ENCODE measurements at places on chromosomes 2 and 18. TPM values are rescaled to one million over a fixed set of nuclear protein-coding genes. Genes with fewer than 3 reads are reported as not detected.

DNA sequence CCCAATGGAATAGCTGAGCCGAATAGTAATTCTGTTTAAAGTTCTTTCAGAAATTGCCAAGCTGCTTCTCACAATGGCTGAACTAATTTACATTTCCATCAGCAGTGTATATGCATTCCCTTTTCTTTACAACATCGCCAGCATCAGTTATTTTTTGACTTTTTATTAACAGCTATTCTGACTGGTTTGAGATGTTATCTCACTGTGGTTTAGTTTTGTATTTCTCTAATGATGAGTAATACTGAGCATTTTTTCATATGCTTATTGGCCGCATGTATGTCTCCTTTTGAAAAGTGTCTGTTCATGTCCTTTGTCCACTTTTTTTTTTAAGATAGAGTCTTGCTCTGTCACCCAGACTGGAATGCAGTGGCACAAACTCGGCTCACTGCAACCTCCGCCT is 100.7 kb downstream of the C2orf74 start:
- DNase-seq: no peak

GRCh38 chr18:13464432-13465123 is 246.0 kb downstream of the LDLRAD4 start:
- DNase-seq: no peak

GRCh38 chr2:181174611-181175580 is 194.5 kb downstream of the UBE2E3 start:
- DNase-seq: no peak

DNA sequence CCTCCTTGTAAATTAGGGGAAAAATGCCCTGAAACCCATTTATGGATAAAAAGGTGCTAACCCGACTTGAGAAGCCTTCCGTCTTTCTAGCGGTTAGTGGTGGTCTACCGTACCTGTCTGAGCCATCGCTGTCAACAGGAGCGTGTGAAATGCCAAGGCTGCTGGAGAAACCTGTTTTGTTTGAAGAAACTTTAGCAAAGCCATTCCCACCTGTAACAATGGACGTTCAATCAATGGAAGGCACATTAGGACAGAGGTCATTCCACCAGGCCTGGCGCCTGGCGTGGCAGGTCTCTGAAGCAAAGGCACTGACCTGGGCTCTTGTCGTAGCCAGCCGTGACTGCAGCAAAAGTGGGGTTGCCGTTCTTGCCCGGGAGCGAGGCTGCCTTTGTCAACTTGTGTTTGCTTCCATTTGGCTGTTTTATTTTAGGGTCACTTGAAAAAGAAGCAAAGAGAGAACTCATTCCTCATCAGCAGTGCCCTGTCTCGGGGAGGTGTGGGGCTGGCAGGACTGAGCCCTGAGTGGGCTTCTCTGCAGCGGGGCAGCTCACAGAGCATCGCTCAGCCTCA is 47.2 kb downstream of the ZAP70 start:
- DNase-seq: no peak

Gene IL1R1
- total RNA-seq: 5.7 TPM

DNA sequence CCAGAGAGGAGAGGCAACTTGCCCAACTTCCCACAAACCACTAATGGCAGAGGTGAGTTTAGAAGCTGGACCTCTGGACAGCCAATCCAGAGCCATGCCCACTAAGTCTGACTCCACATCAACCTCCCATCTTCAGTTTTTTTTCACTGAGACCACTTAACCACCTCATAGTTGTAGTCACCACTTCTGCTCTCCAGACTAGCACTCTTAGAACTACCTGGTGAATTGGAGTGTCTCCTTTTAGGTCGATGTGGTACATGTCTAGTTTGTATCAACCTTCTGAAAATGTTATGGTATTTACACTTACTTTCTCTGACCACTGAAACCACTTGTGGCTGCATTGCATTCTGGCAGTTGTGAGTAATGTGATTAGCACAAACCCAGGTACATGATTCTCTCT is 743.6 kb upstream of the FANCL start:
- DNase-seq: no peak

DNA sequence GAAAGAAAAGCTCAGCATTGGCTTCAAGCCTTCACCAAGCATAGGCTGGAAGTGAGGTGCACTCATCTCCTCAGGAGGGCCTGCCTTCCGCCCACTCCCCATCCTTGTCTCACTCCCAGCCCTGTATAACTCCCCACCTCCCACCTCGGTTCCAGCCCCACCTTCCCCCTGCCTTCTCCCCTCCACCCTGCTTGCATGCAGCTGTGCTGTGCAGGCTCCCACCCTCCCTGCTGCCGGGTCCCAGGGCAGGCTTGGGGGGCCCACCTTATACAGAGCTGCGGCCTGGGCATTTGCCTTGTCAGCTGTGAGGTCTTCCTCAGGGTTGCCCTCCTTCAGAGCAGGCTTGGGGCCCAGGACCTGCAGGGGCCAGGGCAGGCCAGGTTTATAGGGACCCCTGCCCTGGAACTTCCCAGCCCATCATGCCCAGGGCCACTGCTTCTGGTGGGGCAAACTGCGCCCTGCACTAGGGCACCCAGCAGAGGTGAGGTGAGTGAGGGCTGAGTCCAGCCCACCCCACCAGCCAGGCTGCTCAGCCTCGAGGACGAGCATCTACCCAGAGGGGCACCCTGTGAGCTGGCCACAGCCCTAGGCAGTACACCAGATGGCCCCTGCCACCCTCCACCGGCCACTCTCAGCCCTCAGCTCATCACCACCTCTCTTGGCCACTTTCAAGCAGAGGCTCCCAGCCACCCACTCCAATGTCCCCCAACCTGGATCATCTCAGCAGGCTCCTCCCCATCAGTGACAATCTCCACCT is 11.6 kb downstream of the CAPG start:
- no peak for DNase-seq

GRCh38 chr2:119062179-119062578 is 96.4 kb downstream of the C1QL2 start:
- no peak for DNase-seq

GRCh38 chr18:63258749-63259566 is 60.6 kb downstream of the BCL2 start:
- no peak for DNase-seq

GRCh38 chr2:100776445-100776844 is 43.5 kb upstream of the NPAS2 start:
- DNase-seq: no peak

Gene MOCOS
- 5.7 TPM for total RNA-seq

Gene INSIG2
- 9.1 TPM for total RNA-seq

- DNase-seq: no peak
Measured at GRCh38 chr2:187232749-187233148, 215.3 kb downstream of the CALCRL start.

Gene SP100
- total RNA-seq: 34.4 TPM

GRCh38 chr18:76373297-76373696 is 121.7 kb downstream of the ZNF516 start:
- no peak for DNase-seq

Gene GNLY
- total RNA-seq: not detected

DNA sequence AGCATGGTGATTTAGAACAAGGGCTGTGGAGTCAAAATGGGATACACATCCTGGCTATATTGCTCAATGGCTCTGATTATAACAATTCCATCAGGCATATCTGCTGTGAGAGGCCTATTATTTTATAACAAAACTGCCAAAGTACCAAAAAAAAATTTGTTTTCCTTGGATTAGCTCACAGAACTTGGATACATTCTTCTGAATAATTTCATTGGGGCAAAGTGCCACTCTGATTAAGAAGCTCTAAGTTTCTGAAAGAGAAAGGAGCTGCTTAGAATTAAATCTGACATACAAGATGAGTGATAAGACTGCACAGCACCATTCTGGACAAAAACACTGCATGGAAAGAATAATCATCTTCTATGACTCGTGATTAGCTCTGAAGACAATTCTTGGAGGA is 85.7 kb downstream of the SMC6 start:
- no peak for DNase-seq

DNA sequence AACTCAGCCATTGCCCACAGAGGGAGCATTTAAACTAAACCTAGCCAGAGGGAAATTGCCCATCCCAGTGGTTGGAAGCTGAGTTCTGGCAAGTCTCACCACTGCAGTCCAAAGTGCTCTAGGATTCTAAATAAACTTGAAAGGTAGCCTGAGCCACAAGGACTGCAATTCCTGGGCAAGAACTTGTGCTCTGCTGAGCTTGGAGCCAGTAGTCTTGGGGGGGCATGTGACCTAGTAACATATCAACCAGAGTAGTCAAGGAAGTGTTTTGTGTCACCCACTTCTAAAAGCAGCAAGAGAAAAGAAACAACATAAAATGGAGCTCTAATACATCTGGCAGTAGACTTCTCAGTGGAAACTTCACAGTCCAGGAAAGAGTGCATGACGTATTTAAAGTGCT is 167.0 kb downstream of the PTH2R start:
- DNase-seq: no peak

DNA sequence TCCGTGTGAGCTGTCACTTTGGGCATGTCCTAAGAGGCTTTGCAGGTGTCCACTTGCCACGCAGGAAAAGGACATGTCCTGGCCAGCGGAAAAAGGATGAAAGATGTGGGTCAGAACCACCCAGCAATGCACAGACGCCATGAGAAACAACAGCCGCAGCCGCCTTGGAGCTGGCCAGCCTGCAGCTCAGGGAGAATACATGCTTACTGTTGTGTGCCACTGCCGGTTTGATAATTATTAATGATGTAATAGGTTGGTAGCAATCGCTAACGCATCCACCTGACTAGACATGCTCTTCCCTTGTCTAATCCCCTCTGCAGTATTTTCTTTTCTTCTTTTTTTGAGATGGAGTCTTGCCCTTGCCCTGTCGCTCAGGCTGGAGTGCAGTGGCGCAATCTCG is 221.7 kb downstream of the HAUS1 start:
- no peak for DNase-seq

- no peak for DNase-seq
Measured at GRCh38 chr2:71992036-71992435, 155.6 kb downstream of the CYP26B1 start.

Gene CD302
- total RNA-seq: 1.7 TPM

DNA sequence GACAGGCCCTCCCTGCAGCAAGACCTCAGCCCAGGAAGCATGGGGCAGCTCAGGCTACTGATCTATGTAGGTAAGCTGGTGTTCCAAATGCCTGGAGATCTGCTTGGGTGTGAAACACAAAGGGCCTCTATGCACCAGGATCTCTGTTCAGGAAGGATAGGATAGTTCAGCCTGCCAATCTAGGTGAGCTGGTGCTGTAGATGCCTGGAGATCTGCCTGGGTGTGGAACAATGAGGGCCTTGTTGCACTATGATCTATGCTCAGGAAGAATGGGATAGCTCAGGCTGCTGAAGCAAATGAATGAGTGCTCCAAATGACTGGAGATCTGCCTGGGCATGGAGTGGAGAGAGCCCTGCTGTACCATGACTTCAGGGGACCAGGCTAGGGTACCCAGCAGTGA is 48.9 kb upstream of the MYL1 start:
- DNase-seq: no peak

Gene ADI1
- total RNA-seq: 35.3 TPM

DNA sequence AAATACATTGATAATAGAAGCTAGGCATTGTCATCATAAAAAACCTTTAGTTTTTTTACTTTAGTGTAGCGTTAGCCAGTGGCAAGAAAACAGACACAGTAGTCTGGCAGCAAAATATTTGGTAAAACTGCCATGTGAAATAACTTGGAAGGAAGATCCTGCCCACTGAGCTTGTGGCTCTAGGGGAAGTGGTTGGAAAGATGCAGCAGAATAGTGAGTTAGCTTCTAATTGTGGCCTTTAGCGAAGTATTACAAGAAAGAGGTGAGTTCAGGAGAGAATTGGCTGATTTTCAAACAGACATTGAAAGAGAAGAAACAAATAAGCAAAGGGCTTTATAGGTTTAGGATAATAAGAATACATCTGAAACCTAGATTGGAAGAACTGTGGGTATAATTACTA is 1887.8 kb upstream of the CELF4 start:
- DNase-seq: no peak

Gene MC2R
- total RNA-seq: not detected

DNA sequence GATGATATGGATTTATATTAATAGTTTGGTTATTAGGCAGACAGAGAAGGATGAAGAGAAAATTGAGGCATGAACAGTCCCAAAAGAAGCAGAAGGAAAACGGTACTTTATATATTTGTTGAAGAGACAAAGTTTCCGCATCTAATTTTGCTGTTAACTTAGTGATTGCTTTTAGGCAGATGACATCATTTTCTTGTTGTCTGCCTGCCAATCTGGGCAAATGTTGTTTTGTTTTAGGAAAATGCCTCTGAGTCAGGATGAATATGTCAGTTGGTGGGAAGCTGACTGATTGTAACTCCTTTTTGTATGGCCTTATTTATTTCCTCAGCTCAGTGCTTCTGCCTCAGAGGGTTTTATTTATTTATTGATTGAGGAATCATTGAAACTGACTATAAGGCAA is 52.5 kb upstream of the CAVIN2 start:
- peak; percentile 69 for DNase-seq

DNA sequence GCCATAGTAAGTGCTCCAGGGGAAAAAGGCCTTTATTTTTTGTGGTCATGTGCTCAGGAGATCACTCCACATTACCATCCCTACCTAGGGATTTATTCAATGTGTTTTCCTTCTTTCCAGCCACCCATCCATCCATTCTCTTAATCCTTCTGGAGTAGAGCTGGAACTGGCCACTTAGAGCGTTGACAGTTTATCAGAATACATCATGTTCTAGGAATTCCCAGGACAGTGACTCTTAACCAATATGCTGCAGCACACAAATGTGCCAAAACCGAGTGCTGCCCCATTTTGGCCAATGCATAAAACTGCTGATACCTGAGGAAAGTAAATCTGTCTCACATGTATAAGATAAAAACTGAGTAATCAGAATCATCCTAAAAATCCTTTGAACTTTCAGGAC is 63.7 kb downstream of the FARSB start:
- DNase-seq: no peak

Gene GCG
- total RNA-seq: not detected

- DNase-seq: no peak
Measured at GRCh38 chr2:97747285-97747684, 33.9 kb downstream of the ZAP70 start.

DNA sequence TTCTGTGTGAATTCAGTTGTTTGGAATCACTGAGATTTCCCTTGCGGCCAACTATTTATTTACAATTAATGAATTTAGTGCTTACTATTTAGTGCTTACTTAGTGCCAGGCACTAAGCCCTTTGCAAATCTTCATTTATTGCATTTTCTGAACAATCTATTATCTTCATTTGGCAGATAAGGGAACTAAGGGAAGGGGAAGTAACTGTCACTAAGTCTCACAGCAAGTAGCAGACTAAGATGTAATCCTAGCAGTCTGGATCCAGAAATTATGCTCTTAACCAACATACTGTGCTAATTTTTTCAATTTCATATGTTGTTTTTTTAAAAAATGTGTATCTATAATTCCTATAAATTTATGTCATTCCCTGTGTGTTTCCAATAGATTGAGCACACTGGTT is 214.4 kb upstream of the EPC2 start:
- DNase-seq: no peak

DNA sequence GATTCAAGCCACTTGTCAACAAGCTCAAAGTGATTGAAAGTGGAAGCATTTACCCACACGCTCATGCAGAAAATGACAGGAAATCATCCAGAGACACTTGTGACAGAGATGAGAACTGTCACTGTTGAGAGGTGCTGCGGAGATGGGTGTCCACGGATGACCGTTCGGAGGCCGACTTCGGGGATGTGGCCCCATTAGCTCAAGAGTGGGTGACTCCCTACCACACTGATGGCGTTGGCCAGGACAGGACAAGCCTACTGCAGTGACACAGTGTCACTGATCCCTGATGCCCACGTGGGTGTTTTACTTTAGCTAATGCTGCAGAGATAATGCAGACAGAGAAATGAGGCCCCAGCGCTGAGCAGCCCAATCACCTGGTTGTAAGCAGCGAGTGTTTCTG is 81.5 kb upstream of the YWHAQ start:
- DNase-seq: no peak
